HS-5 (cell line): ENCODE measurements at places on chromosomes 5 and 9.

DNA sequence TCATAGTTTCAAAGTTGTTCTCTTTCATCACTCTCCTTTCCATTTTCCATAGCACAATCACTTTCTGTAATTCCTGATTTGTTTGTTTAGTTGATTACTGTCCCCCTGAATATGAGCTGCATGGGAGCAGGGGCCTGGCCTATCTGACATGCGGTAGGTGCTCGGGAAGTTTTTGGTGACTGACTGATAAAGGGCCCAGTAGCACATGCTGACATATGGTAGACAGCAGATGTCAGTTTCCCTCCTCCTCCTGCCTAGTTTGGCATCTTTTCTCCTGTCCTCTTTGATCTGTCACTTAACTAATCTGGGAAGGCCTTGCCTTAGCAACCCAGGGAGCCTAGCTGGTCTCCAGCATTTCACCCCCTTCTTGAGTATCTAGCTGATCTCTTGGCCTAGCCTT is 14.4 kb downstream of the GALNT12 start:
- no peak for DNase-seq

- no peak for DNase-seq
Measured at GRCh38 chr5:170300361-170301013, 2.9 kb upstream of the LCP2 start.

DNA sequence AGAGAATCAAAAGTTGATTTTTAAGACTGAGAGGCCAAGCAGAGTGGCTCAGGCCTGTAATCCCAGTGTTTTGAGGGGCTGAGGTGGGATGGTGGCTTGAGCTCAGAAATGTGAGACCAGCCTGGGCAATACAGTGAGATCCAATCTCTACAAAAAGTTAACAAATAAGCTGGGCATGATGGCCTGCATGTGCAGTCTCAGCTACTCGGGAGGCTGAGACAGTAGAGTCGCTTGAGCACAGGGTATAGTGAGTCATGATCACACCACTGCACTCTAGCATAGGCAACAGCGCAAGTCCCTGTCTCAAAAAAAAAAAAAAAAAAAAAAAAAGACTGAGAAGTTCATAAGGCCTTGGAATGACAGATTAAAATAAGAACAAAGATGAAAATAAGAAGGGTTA is 177.2 kb downstream of the TMEM232 start:
- no peak for DNase-seq

- DNase-seq = peak; percentile 49
Measured at GRCh38 chr9:71249729-71250317, 128.4 kb upstream of the TRPM3 start.

- no peak for DNase-seq
Measured at GRCh38 chr9:107905308-107906020, 415.9 kb upstream of the KLF4 start.

GRCh38 chr9:13467157-13467556 is 187.7 kb upstream of the MPDZ start:
- DNase-seq = no peak

GRCh38 chr5:149863830-149864229 is 80.8 kb downstream of the PDE6A start:
- DNase-seq = no peak

- no peak for DNase-seq
Measured at GRCh38 chr9:37923796-37924427, 20.0 kb upstream of the SLC25A51 start.

- DNase-seq = peak; percentile 64
Measured at GRCh38 chr5:9194509-9194908, 351.4 kb downstream of the SEMA5A start.

DNA sequence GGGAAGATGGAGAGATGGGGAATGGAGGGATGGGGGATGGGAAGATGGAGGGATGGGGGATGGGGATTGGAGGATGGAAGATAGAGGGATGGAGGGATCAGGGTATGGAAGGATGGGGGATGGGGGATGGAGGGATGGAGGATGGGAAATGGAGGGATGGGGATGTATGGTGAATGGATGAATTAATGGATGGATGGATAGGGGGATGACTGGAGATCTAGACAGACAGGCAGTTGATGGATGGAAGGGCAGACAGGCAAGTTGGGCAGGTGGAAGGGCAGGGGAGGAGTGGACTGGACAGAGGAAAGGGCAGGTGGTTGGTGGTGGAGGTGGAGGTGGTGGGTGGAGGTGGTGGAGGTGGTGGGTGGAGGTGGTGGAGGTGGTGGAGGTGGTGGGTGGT is 167.2 kb downstream of the C9orf50 start:
- DNase-seq = no peak

- no peak for DNase-seq
Measured at GRCh38 chr5:130065617-130066016, 161.4 kb downstream of the CHSY3 start.

DNA sequence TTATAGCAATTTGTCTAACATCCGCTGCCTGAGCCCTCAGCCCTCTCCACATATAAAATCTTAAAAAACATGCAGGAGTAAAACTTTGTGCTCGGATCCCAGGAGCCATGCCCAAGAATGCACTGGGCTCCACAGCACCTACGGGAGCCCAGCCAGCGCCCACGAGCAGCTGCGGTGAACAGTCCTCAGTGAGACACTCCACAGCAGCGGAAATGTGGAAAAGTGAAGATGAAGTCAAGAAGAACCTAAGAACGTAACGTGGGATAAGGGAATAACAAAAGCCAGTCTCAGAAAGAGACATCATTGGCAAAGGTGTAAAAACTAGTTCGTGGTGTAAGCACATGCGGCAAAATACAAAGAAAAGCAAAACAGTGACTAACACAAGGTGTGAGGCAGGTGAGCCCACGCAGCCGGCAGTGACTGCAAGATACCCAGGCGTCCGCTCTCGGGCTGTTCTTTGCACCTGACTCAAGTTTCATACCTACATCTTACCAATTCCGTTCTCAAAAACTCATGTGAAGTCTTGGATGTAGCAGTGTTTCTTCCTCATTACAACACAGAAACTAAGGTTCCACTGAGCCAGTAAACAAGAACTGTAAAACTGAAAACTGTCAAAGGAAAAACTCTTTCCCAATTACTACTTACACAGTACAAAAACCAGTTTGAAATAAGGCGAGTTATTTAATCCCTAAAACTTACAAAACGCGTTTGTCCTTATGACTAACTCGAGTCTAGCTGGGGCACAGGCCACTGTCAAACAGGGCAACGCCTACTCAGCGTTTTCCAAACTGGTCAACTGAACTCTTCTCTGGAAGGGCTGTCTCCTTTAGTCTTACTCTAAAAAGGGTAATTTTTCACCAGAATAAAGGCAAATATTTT is 1.7 kb downstream of the CAMSAP1 start:
- no peak for DNase-seq
